ENCODE measurements at places on chromosomes 1 and 21.

DNA sequence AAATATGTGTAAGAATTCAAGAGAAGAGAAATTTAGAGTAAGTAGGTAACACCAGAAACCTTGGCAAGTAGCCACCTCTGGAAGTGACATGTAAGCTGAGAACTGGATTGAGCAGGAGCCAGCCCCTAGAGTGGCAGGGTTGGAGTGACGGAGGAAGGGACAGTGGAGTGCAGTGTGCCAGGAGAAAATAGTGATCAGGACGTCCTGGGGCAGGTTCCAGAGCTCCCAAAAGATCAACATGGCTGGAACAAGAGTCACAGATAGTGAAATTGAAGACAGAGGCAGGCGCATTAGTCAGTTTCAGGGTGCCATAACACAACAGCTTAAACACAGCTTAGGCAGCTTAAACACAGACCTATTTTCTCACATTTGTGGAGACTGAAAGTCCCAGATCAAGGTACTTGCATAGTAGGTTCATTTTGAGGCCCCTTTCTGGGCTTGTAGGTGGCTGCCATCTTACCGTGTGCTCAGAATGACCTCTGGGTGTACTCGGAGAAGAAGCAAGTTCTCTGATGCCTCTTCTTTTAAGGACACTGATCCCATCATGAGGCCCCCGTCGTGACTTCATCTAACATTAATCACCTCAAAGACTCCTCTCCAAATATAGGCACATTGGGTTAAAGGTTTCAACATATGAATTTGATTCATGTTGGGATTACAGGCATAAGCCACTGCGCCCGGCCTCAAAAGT is 37.2 kb downstream of the GNPAT start:
- no peak for DNase-seq

- DNase-seq = no peak
Observed at GRCh38 chr21:44709426-44710293, 1.7 kb downstream of the TSPEAR start.

- peak; percentile 87 for DNase-seq
Observed at GRCh38 chr1:226135059-226135651, 51.4 kb downstream of the ACBD3 start.

GRCh38 chr21:25081096-25081495 is 526.2 kb downstream of the MRPL39 start:
- DNase-seq = no peak

DNA sequence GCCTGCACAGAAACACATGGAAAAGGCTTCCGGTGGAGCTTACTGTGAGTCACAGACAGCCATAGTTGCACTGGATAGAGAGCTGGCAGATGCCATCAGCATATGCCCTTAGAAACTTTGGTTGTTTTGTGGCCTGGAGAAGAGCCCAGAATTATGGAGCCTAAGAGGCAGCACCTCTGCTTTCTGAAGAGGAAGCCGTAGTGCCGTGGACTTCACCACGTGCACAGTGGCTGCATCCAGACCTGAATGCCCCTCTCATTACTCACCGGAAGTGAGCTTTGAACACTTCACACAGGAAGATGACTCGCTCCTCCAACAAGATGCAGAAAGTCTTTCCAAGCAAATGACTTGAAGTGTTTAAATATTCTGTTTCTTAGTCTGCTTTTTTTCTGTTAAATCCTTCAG is 28.4 kb downstream of the JUN start:
- peak; percentile 61 for DNase-seq

GRCh38 chr1:66778266-66778665 is 22.8 kb downstream of the INSL5 start:
- no peak for DNase-seq

DNA sequence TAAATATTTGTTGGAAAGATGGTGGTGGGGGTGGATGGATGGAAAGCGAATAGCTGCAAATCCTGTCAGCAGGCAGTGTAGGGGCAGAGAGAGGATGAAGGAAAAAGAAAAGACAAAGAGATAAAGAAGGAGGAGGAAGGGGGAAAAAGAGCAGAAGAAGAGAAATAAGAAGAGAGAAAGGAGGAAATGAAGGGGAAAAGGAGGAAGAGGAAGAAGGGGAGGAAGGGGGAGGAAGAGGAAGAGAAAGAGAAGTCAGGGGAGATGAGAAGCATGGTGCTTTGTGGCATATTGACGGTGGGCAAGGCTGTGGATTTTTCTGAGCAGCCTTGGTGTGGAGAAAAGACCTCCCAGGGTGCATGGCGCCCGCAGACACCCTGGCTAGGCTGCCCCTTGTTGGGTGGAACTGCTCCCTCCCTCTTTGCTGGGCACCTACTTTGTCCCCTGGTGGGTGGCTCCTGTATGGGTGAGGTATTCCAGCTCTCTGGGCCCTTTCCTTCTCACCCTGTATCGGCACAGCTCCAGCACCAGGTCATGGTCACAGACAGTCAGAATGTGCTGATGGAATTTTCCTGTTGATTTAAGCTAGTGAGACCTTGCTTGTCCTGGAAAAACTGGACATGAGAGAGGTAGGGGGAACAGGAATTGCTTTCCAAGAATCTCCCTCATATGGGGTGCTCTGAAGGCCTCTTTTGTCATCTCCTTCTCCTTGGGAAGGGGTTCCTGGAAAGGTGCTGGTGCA is 45.7 kb upstream of the TLR5 start:
- no peak for DNase-seq

GRCh38 chr1:110750562-110750961 is 75.8 kb upstream of the KCNA3 start:
- no peak for DNase-seq

GRCh38 chr1:156692441-156692924 is 12.9 kb downstream of the CRABP2 start:
- no peak for DNase-seq

- no peak for DNase-seq
Observed at GRCh38 chr1:164608651-164609057, 49.7 kb downstream of the PBX1 start.

GRCh38 chr1:16139473-16139962 is 16.4 kb downstream of the EPHA2 start:
- DNase-seq = no peak

DNA sequence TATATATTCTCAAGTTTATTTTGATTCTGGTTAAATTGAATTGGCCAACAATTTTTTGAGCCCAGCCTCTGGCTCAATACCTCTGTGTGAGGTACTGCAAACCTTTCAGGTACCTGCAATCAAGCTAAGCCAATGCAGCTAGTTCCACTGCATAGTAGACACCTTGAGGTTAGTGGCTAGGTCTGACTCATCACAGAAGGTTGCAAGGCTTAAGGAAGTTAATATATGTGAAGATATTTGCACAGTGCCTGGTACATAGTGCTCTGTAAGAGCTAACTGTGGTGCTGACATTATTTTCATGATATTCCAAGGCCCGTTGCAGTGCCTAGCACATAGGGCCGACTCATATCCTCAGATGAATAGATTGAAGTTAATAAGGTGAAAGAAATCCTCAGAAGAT is 330.5 kb upstream of the KAZN start:
- no peak for DNase-seq

GRCh38 chr1:7691576-7691975 is 79.5 kb upstream of the VAMP3 start:
- no peak for DNase-seq

DNA sequence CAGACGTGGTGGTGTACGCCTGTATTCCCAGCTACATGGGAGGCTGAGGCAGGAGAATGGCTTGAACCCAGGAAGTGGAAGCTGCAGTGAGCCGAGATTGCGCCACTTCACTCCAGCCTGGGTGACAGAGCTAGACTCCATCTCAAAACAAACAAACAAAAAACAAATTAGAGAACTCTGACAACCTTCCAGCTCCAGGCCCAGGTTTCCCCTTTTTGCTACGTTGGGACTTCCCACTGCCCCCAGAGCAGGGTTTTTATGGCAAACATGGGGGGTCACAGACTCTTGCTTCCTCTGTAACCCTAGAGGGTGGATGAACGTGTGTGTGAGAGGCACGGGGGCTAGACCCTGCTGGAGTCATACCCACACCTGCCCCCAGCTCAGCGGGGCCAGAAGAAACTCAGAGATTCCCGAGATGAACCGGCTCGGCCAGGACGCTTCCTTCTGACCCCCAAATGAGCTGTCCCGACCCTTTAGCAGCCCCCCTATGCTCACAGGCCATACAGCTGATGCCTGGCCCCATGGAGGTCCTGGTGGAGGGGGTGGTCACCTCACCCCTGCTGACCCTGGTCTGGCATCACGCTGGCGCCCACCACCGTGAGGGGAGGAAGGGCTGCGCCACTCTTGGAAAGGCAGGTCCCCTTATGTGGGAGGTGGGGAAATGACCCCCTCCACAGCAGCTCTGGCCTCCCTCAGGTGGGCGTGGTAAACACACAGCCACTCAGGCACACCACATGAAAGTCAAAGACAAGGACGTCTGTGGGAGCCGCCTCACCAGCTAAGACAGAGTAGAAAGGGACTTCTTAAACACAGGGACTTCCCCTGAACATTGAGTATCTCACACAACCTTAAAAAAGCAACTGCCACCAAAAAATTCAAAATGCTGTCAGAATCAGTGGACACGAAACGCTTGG is 7.1 kb downstream of the GPR157 start:
- DNase-seq = no peak

- DNase-seq = no peak
Observed at GRCh38 chr1:5810553-5811270, 181.5 kb downstream of the NPHP4 start.

DNA sequence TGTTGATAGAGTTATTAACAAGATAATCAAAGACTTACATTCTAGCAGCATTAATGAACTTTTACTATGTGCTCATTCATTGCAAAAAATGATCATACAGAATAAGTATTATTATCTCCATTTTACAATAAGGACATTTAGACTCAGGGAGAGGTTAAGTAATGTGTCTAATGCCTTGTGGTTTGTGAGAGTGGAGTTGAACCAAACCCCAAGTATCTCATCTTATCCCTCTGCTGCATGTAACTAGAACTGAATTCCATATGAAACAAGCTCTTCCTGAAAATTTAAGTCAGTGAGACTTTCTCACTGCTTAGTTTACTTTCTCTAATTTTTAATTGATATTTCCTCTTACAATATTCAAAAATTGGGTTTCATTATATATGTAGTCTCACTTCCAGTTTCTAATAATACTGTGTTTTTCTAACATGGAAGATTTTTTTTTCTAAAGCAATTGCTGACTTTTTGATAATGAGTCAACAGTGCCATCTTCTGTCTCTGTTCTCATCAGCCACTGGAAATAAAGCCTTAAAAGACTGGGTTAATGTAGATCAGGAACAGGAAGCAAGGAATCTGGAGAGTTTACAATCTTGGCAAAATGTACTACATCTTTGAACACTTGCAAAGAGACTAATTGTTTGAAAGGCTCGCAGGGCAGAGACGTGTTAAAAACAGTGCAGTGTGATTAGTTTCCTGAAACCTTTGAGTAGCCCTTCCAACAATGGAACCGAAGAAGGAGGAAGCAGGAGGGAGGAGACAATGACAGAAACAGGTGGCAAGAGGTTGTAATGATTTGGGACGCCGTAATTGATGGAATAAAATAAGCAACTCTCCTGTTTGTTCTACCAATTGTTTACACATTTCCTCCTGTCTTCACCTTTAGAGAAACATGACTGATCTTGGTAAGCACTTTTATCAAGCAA is 567.6 kb downstream of the MRPL39 start:
- no peak for DNase-seq

GRCh38 chr1:213014642-213015041 is 1.0 kb downstream of the ANGEL2 start:
- DNase-seq = no peak

DNA sequence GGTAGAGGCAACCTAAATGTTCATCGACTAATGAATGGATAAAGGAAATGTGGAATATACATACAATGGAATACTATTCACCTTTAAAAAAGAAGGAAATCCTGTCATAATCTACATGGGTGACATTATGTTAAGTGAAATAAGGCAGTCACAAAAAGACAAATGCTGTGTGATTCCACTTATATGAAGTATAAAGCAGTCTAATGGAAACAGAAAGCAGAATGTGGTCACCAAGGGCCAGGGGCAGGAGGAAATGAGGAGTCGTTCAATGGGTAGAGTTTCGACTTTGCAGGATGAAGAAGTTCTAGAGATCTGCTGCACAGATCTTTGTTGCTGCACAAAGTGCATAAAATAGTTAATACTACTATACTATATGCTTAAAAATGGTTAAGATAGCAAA is 7.8 kb downstream of the DIPK1A start:
- DNase-seq = no peak

DNA sequence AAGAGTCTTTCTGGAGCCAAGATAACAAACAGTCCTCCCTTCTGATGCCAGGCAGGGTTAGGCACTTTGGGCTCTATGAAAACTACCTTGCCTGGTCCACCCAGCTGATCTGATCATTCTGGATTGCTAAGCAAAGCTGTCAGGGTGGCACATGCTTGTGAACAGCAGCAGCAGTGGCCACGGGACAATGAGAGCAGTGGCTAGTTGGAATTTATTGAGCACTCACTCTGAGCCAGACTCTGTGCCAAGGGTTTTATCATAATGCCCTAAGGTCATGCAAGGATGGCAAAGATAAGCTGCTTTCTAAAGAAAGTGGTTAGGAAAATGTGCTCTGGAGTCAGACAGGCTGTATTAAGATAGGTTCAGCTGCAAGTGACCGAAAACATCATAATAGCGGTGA is 390.4 kb upstream of the VAMP3 start:
- DNase-seq = no peak

All from mucosa of descending colon (tissue), 3 donors.